Muscle of leg (tissue), 16 donors: ENCODE measurements at places on chromosomes 5 and 9. TPM values are rescaled to one million over a fixed set of nuclear protein-coding genes. Genes with fewer than 3 reads are reported as not detected.

DNA sequence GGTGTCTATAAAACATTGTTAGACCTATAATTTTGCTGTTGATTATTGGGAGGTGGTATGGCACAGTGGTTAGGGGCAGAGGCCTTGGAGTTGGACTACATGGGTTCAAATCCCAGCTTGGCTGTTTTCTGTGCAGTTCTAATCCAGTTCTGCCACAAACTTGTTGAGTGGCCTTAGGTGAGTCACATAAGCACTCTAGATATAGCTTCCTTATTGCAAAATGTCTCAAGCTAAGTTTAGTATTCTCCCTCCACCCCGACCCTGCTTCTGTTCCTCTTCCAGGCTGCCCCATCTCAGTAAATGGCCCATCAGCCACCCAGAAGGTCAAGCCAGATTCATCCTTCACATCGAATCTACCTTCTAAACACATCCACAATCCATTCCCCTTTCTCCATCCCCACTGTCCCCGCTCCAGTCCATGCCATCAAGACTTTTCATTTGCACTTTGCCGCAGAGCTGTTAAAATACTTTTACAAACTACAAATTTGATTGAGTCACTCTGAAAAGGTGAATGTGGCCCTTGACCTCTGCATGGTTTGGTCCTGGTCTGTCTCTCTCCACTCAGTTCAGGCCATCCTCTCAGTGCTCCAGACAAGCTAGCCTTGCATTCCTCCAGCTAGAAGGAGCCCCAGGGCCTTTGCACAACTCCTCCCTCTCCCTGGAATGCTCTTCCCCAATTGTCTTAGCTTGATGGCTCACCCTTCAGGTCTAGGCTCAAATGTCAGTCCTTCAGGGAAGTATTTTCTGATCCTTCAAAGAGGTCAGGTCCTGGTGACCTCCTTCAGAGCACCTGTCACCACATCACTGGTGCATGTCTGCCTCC, 10.0 kb upstream of the HDHD3 start:
- no peaks in the 10 kb centered on the region for H3K4me1 ChIP-seq
- H3K4me3 ChIP-seq, result no peak overlapping the region
- H3K27ac ChIP-seq, result no peak overlapping the region
- H3K36me3 ChIP-seq, result peaks cover 57% of the 10 kb centered on the region

- no peak overlapping the region for H3K4me3 ChIP-seq
- DNase-seq, result no peak
- no peaks in the 10 kb centered on the region for H3K27me3 ChIP-seq
- no peaks in the 10 kb centered on the region for H3K36me3 ChIP-seq
- H3K27ac ChIP-seq, result no peak overlapping the region
- no peaks in the 10 kb centered on the region for H3K4me1 ChIP-seq
Measured at GRCh38 chr5:174078416-174078815, 32.9 kb downstream of the NSG2 start.

DNA sequence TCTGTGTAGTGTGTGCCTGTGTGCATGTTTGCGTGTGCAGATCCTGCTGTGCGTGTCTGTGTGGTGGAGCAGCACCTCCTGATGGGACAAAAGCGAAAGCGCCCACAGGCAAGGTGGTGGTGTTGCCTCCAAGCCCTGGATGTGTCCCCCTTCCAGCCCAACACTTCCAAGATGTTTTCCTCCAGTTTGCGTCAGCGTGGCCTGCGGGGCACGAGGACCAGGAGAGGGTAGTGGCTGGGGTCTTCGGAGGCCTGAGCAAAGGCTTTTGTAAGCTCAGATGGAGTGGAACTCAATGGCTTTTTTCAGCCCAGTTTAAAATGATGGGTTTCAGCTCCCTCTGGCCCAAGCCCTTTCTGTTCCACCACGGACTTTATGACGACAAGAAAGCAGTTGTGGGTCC, 209.5 kb downstream of the IRX2 start:
- H3K27me3 ChIP-seq, result no peaks in the 10 kb centered on the region
- DNase-seq, result no peak
- H3K4me3 ChIP-seq, result no peak overlapping the region

GRCh38 chr5:135016861-135017290, 17.2 kb downstream of the PITX1 start:
- peaks cover 34% of the 10 kb centered on the region for H3K4me1 ChIP-seq
- no peak overlapping the region for H3K4me3 ChIP-seq
- peaks cover 3% of the 10 kb centered on the region for H3K27me3 ChIP-seq
- H3K36me3 ChIP-seq, result no peaks in the 10 kb centered on the region

DNA sequence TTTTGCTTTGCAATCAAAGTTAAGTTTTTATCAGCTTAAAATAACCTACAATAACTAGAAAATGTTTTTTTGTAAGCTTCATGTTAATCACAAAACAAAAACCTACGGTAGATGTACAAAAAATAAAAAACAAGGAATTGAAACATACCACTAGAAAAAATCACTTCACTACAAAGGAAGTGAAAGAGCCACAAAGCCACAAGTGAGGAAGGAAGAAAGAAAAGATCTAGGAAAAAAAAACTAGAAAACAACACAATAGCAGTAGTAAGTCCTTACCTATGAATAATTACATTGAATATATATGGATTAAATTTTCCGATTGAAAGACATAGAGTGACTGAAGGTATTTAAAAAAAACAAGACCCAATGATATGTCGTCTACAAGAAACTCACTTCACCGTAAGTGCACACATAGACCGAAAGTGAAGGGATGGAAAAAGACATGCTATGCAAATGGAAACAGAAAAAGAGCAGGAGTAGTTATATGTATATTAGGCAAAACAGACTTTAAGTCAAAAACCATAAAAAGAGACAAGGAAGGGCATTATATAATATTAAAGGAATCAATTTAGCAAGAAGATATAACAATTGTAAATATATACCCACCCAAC, 13.4 kb upstream of the ZDHHC21 start:
- no peaks in the 10 kb centered on the region for H3K36me3 ChIP-seq
- H3K27me3 ChIP-seq, result no peaks in the 10 kb centered on the region
- no peaks in the 10 kb centered on the region for H3K4me1 ChIP-seq
- H3K4me3 ChIP-seq, result no peak overlapping the region
- no peak for DNase-seq
- no peak overlapping the region for H3K27ac ChIP-seq

DNA sequence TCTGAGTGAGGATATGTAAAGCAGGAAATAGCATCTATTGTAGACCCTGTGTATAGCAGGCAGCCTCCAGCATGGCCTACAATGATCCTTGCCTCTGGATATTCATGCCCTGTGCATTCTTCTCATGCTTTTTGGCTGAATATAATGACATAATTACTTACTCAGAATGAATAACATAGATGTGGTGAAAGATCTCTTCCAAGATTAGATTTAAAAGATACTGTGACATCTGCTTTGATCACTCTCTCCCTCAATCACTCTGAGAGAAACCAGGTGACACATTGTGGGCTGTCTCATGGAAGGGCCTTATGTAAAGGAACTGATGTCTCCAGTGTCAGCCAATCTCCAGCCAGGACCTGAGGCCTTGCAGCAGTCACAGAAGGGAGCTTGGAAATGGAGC, 376.7 kb downstream of the DNAH5 start:
- no peaks in the 10 kb centered on the region for H3K36me3 ChIP-seq
- DNase-seq, result no peak
- H3K4me3 ChIP-seq, result no peak overlapping the region
- H3K27me3 ChIP-seq, result no peaks in the 10 kb centered on the region
- H3K27ac ChIP-seq, result no peak overlapping the region

DNA sequence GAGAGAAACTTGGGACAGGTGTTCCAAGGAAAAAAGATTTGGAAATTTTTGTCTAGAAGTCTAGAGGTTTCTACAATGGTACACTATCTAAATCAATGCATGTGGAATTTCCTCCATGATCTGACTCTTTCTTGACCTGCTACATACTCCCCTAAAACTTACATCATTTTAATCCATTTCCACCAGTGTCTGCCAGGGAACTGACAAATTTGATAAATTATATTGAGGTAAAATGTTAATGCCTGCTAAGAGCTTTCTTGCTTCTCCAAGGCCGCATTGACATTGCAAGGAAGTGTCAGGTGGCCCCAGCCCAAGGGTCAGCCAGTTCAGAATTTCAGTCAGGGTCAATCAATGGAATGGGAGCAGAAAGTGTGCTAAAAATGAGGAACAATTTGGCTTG, 163.4 kb upstream of the FBXL17 start:
- H3K4me3 ChIP-seq, result no peak overlapping the region
- no peak overlapping the region for H3K27ac ChIP-seq
- H3K27me3 ChIP-seq, result no peaks in the 10 kb centered on the region

DNA sequence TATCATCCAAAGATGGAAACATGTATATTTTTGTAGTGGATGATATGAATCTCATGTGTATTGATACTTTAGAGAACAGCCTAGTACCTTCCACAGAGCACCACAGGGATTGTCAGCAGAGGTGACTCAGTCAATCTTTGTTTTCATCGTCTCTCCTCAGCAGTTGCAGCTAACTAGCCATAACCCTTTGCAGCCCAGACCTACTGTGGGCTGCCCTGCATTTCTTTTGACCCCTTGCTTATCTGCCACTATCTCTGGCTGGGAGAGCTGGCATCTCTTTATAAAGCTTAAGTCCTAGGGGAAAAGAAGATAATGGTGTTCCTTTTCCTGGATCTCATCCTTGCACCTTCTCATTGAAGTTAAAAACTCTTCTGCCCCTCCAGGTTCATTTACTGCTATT, 28.7 kb downstream of the HMGCR start:
- H3K4me1 ChIP-seq, result peaks cover 17% of the 10 kb centered on the region
- H3K4me3 ChIP-seq, result no peak overlapping the region
- H3K36me3 ChIP-seq, result peaks cover 4% of the 10 kb centered on the region
- no peak for DNase-seq

GRCh38 chr9:80928697-80929096, 760.6 kb downstream of the TLE1 start:
- no peaks in the 10 kb centered on the region for H3K36me3 ChIP-seq
- H3K27me3 ChIP-seq, result no peaks in the 10 kb centered on the region
- DNase-seq, result no peak
- no peak overlapping the region for H3K4me3 ChIP-seq
- H3K27ac ChIP-seq, result no peak overlapping the region
- H3K4me1 ChIP-seq, result no peaks in the 10 kb centered on the region

GRCh38 chr9:78694974-78695373, 398.0 kb downstream of the PSAT1 start:
- no peak overlapping the region for H3K27ac ChIP-seq
- no peak for DNase-seq
- no peaks in the 10 kb centered on the region for H3K27me3 ChIP-seq
- no peak overlapping the region for H3K4me3 ChIP-seq

DNA sequence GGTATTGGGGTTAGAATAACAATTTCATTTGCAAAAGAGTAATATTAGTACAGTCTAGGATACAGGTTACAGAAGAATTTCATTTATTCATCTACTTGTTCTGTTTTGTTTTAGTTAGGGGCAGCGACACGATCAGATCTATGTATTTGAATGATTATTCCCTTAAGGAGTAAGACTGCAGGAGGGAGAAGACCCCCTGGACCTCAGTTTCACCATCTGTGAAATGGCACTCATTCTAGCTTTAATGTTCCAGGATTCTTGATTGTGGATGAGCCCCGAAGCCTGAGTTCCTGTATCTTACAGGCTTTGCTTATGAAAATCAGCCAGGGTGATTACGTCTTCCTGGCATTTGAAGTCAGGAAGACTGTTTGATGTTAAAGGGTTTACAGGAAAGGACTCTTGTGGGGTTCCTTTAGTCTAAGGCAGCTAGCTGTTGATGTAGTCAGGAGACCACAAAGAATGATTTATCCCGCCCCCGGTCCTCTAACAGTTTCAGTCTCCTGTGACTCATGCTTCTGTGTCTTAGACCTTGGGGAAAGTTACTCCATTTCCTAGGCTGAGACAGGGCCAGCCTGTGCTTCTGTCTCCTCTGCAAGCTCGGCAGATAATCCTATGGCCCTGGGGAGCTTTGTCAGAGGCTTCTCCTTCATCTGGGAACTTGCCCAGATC, 11.5 kb downstream of the SMIM3 start:
- peak; percentile 43 for DNase-seq
- peaks cover 5% of the 10 kb centered on the region for H3K4me1 ChIP-seq
- no peak overlapping the region for H3K4me3 ChIP-seq
- H3K27me3 ChIP-seq, result no peaks in the 10 kb centered on the region

DNA sequence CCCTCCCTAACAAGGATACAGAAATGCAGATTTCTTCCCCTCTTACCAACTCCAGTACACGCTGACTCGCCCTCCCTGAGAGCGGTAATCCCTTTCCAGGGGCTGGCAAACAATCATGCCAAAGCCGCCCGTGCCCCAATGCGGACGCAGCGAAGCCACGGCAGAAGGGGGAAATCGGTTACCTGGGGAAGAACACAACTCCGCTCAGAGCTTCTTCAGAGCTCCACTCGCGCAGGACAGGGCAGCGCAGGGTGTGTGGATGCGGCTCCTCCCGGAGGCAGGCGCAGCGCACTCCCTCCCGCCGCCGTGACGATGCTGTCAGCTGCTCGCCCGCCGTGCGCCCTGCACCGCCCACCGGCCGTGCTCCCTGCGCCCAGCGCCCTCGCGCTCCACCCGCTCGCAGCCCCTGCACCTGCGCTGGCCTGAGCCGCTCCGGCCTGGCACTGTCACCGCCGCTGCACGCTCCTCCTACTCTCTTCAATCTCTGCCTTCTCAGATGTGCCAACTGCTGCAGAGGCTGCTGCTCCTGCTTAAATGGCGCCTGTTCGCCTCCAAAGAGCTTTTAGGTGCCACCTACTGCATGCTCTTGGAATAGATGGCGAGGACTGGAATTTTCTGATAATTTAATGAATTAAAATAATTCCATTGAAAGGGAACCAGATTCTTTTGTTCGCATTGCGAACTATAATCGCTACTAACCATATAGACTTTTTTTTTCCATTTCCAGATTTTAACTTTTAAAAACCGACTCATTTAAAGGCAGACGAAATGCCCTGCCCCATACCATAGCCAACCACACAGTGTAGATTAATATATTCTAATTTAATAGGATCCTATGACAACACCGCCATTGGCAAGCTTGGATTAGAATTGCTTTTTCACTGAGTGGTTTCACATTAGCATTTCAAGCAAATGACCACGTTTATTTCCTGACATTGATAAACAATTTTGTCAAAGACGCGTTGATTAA, at the start of gene DIRAS2:
Gene DIRAS2 (minus strand): TSS at position 255 of the 970 bp plus-strand sequence. CDS start 28,997 bp downstream, outside the sequence.
- DNase-seq, result peak; percentile 76
- H3K27me3 ChIP-seq, result peaks cover 19% of the 10 kb centered on the region
- H3K4me3 ChIP-seq, result peak within 1 kb of the TSS; percentile 41

DNA sequence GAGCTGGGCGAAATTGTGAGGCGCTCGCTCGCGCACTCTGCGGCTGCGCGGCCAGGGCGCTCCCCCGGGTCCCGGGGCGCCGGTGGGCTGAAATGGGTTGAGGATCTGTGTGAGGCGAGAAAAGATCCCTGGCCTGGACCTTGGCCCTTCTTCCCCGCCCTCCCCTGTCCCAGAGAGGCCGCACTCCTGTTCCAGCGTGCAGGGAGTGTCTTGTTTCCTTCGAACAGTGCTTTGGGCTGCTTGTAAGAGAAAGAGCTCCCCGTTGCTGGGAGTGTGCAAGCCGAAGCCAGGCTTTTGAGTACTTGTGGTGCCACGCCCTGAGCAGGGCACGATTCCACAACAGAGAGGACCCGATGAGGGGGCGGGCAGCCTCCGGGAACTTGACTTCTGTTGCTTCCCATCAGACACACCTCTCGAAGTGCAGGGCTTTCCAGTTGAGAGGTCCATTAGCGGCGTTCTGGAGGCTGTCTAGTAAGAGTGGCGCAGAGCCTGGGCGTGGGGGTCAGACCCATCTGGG, 535 bp downstream of the DOLPP1 start:
- peak overlapping the region; percentile 93 for H3K4me3 ChIP-seq
- H3K27ac ChIP-seq, result peak overlapping the region; percentile 93
- peaks cover 28% of the 10 kb centered on the region for H3K36me3 ChIP-seq
- H3K4me1 ChIP-seq, result peaks cover 20% of the 10 kb centered on the region
- no peak for DNase-seq

Gene CCDC152
- total RNA-seq, result 1.3 TPM

Gene FPGS
- 34.7 TPM for total RNA-seq

Gene MRPS30
- total RNA-seq, result 50.6 TPM

Gene HBEGF
- 11.0 TPM for total RNA-seq

Gene IL6ST
- total RNA-seq, result 111 TPM

Gene MCTP1
- 11.0 TPM for total RNA-seq

Gene FCN2
- 0.18 TPM for total RNA-seq

Gene ZNF483
- total RNA-seq, result 3.1 TPM

Gene TNFSF8
- total RNA-seq, result 0.49 TPM
